ENCODE measurements at places on chromosomes 3 and 15. TPM values are rescaled to one million over a fixed set of nuclear protein-coding genes. Genes with fewer than 3 reads are reported as not detected.

Gene CAMKV
- 518 TPM for total RNA-seq

Gene CADPS
- total RNA-seq, result 265 TPM

Gene TRIM42
- not detected for total RNA-seq

Gene MEGF11
- total RNA-seq, result 2.6 TPM

Gene IL5RA
- not detected for total RNA-seq

Gene GOLGA6L7
- total RNA-seq, result not detected

Data from glutamatergic neuron (in vitro differentiated cells).